ENCODE measurements at places on chromosomes 7 and 10.

DNA sequence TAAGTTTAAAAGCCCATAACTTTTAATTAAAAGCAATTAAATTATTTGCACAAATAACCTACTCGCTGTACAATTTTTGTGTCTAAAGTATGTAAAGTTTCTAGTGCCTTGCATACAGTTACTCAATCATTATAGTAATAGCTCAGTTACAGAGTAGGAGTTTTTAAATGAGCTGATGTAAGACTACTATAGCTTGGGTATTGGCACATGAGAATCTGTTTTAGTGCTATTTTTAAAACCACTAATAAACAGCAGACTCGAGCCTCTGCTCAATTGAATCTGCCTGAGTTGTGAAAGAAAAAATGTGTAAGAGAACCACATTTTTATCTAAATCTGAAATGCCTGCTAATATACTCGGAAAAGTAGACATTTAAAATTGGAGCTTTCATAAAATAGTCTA is 31.1 kb downstream of the CTNNA3 start:
- DNase-seq, result no peak

DNA sequence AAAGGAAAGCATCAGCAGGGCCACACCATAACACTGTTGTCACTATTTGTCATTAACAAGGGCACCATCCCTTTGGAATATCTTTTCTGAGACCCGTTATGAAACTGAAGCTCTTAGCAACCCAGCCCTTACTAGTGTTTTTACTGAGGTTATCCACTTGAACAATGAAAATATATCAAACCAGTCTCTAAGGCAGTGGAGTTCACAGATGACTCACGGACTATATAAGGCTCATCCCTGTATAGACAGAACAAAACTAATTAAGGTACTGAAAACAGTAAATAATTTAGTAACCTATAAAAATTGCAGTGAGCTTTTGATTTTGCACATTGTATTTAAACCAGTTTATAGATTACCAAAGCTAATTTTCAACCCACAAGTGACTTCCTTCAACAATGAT is 196.0 kb downstream of the ELAPOR2 start:
- no peak for DNase-seq

DNA sequence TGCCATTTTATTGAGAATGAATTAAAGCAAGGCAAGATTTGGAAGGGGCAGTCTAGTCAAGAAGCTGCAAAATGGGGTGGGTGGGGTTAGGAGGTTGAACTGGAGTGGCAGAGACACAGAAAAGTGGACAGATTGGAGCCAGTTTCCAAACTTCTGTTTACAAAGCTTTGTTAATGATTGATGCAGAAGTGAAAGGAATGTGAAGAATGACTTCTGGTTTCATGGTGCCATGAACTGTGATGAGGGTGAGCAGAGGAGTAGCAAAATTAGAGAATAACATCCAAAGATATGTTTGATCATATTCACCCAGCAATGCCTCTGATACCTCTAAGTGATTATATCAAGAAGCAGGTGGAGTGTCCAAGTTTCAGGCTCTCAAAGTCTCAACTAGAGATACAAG is 1118.0 kb upstream of the C7orf33 start:
- no peak for DNase-seq

DNA sequence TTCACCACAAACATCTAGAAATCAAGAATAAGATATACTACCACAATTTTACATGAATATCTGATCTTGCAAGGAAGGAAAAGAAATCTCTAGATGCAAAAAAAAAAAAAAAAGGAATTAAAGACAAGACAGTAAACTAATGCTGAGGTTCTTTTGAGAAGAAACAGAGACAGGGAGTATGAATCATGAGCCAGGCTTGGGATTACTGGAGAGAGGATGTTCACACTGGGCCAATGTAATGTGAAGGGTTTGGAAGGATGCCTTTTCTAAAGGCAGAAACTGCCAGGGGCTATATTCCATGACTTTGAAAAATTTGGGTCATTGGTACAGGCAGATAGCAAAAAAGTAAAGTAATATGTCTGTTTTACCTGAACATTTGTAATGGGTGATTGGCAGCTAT is 573.0 kb upstream of the IGFBP3 start:
- DNase-seq, result no peak

- no peak for DNase-seq
These were observed 45.5 kb upstream of the NKX2-3 start for GRCh38 chr10:99487125-99487807.

GRCh38 chr7:152312316-152312715 is 123.5 kb downstream of the KMT2C start:
- no peak for DNase-seq

GRCh38 chr10:91545384-91545783 is 87.5 kb downstream of the PPP1R3C start:
- DNase-seq, result no peak

DNA sequence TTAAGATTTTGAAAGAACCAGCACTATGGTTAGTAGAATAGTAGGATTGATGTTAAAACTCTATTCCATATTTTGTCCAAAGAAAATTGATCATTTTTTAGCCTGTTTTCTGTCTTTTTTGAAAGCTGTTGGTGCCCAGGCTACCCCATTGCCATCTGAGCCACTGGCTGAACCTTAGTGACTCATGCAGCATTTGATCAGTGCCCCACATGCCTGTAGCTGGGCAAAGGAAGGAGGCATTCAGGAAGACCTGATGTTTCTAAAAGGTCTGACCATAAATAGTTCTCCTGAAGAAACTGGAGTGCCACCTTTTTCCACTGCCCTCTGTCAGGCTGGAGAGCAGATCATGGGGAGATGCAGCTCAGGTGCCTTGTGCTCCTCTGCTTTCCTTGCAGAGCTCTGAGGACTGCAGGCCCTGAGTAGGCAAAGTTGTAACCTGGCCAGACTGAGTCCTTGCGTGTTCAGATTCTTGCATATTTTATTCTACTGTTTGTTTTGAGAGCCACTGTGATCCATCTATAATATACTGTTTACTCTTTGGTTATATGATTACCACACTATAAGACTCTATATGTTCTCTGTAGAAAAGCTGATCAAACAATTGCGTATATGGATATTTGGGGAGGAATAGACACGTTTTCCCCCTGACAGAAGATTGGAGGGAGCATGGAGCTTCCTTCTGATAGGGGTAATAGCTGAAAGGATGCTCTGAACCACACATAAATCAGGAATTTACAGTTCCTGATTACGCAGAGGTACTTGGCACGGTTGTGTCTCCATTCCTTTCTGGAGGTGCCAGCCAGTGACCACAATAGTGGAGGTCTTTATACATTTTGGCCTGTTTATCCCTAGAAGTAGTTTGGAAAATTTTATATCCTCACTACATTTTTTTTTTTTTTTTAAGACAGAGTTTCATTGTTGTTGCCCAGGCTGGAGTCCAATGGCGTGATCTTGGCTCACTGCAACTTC is 48.9 kb upstream of the GJD4 start:
- no peak for DNase-seq

DNA sequence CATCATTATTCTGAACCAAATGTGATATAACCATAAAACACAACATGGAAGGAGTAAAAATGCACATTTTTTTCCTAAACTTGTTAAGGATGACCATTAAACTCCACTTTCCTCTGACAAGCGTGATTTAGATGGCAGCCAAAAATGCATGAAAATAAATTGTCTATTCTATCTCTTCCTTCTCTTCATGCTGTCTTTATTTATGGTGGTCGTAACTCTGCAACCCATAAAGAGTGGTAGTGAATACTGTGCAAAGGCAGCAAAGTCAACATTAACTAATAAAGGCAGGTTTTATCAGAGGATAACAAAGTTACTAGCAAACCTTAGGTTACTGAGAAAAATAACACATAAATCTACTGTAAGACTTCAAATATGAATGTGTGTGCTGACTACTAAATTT is 106.6 kb downstream of the TPK1 start:
- no peak for DNase-seq

DNA sequence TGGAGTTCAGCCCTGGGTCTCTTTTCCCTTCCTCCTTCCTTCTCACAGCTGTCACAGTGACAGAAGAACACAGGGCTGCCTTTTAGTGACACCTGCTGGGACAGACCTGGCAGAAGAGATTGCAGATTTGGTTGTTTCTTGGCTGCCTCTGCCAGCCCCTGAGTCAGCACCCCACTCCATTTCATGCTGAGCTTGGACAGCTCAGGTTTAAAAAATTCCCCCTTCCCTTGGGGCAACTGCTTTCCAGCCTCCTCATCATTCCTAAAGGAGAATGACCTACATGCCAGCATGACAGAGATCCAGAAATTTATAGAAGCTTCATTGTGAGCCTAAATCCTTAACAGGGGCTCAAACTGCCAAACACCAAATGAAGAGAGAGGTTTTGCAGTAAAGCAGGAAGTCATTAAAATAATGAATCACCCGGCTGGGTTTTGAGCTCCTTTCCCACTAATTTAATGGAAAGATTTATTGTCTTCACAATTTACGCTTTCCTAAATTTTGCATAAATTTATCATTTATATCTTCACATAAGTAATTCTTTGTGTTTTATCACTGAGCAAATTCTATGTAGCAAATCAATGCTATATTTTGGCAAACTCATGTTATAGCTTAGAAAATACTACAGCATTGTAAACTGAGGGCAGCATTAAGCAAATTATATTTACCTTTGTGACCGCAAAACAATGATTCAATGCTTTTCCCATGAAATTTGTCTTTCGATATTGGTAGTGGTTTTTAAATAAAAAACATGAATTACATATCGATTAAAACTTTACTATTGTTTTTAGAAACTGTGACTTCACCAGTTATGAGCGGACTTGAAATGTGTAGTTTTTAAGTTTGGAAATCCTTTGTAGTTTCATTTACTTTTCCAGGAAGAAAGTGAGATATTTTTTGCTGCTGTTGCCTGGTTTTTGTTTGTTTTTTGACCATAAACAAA is 399.5 kb upstream of the ANKRD30A start:
- no peak for DNase-seq

GRCh38 chr7:17105701-17106100 is 192.8 kb upstream of the AHR start:
- no peak for DNase-seq

GRCh38 chr7:70312336-70312735 is 714.1 kb downstream of the AUTS2 start:
- DNase-seq, result no peak

DNA sequence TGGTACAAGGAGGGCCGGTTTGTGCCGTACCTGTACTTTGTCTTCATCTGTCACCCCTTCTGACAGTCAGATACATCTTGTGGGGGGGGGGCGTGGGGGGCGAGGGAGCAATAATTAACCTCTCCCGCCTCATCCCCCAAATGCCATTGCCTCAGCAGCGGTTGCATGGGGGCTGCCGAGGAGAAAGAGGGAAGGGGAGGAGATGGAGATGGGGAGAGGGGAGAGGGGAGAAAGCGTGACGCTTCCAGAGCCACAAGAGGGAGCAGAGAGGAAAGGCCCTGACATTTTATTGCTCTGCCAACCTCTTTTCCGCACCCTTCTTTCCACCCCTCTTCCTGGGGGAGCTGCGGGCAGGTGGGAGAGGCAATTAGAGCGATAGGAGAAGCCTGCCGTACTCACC is 11.8 kb downstream of the KAZALD1 start:
- no peak for DNase-seq

GRCh38 chr10:132270256-132270655 is 37.5 kb downstream of the STK32C start:
- no peak for DNase-seq

DNA sequence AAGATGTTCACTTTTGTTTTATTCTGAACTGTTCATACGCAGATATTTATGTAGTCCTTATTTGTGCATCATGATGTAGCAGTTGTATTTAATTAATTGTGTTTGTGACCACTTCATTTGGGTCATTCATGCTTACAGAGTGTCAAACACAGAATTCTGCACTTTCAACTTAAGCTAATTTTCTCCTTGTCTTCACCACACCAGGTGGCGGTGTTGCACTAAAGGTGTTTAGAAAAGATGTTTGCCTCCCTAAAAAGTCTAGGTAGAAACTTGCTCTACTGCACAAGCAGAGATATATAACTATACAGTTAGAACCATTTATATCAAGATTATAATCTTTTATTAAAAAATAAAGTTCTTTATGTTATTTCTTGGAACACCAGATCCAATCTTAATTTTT is 1.3 kb upstream of the TAS2R38 start:
- DNase-seq, result no peak

- DNase-seq, result no peak
These were observed 432.7 kb downstream of the DPP6 start for GRCh38 chr7:154484943-154485342.

GRCh38 chr7:104415700-104416099 is 87.3 kb downstream of the LHFPL3 start:
- no peak for DNase-seq

DNA sequence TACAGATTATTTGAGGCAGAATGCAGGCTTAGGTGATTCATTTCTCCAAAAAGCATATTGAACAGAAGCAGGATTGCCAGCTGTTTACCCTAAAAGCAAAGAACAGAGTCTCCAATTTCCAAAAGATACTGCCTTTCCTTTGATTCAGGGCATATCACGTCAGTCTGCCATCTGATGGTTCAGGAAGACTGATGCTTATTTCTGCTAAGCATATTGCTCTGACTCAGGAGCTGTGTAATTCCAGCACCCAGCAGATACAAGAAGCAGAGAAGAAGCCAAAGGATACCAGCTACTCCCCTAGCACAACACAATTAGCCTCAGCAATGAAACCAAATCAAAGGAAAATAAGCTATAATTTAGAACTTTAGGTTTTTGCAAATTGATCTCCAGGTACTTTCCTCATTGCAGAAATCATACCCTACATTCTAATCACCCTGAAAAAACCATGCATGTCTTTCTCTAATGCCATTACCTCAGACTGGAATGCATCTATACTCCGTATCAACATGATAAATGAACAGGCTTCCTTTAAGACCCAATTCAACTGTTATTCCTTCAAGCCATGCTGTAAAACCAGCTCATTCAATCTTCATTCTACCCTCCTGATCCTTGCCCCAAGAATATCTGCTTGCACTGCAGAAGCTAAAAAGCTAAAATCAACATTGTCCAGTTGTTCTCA is 55.1 kb downstream of the ABI1 start:
- DNase-seq, result no peak

DNA sequence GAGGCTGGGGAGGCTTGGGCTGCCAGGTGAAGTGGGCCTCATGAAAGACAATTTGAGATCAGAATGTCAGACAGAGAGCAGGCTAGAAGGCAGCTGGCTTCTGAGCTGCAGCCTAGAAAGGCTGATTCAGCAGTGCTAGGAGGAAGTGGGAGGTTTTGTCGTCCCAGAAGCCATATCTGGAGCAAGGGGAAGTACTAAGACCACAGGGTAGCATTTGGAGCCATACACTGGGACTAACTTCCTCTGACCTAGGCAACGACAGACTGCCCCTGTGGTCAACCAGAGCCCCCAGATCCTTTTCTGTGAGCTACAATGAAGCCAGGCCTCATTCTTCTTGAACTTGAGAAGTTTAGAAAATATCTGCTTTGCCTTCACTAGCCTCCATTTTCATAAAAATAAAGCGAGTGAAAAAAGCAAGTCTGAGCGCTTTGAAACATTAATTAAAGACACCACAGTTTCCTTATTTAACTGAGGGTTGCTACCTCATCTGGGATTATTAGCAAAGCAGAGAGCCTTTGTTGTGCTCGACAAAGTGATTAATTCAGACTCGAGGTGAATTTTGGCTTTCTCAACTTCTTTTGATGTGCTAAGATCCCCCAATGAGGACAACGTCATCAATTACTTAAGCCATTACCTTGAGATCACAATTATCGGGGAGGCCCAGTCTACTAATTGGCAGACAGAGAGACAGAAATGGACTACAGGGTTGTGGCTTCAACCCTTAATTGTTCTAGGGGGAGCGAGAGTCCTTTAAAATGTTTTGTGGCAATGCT is 26.6 kb downstream of the TBXAS1 start:
- DNase-seq, result no peak

GRCh38 chr10:36489181-36489580 is 636.2 kb upstream of the ANKRD30A start:
- no peak for DNase-seq
